ENCODE measurements at places on chromosomes 5 and 9.
A peak's percentile ranks its signal among the peaks of the same experiment; 100 is the strongest.

DNA sequence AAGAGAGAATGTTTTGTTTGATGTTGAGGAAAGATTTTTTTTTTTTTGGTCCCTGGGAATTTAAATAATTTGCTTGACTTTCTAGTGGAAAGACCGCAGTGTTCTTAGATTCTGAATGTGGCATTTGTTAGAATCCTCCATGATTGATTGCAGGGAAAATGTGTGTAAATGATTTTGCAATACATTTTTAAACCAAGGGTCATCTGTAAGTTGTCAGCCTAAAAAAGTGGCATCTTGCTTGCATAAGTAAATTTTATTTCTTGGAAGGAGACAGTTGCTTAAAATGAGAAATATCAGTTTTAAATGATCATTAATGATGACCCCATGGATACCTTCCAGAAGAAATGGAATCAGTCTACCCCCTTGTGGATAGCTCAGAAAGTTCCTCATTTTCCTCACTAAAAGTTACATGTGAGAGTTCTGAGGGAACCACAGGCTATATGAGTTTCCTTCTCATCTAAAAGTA is 105.1 kb upstream of the SLC25A48 start:
- no peak for DNase-seq

GRCh38 chr9:1320607-1321195 is 270.5 kb downstream of the DMRT2 start:
- DNase-seq: no peak

- DNase-seq: no peak
These were observed 484.0 kb downstream of the ZNF608 start for GRCh38 chr5:124262470-124262869.

DNA sequence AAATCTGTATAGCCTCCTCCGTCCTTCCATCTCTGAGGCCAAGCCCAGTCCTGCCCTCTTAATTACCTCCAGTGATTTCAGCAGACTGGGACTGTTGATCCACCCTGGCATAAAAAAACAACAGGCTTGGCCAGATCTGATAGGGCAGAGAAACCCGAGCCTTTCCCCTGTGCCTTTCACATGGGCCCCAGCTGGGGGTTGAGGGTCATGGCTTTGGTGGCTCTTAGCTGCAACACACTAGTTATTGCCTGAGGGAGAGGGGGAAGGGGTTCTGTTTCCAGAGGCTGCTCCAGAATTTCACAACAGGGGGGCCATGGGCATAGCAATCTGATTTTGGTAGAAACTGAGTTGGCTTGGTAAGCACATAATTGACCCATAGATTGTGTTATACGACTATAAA is 21.2 kb upstream of the PANK3 start:
- DNase-seq: no peak

- DNase-seq: peak; percentile 85
These were observed at the start of gene TMEM38B for GRCh38 chr9:105694190-105694847. Gene TMEM38B, plus strand, starts transcription at chr9:105694541. Its CDS starts 120 bp downstream, at chr9:105694661.

Data from activated T-cell treated with anti-CD3 and anti-CD28 coated beads, Interleukin-2, amount 50 U/mL, for 1 hour (primary cell).